ENCODE measurements at places on chromosomes 6 and 20.

- H3K27ac ChIP-seq, result no peak overlapping the region
- H3K4me3 ChIP-seq, result no peak overlapping the region
These were observed 86.0 kb downstream of the MYB start for GRCh38 chr6:135267085-135267484.

- H3K27me3 ChIP-seq, result peaks cover 30% of the 10 kb centered on the region
- no peaks in the 10 kb centered on the region for H3K4me1 ChIP-seq
- no peak for DNase-seq
- H3K4me3 ChIP-seq, result no peak overlapping the region
- H3K36me3 ChIP-seq, result no peaks in the 10 kb centered on the region
These were observed 392 bp downstream of the TRIM31 start for GRCh38 chr6:30112402-30112994.

GRCh38 chr20:35523298-35523888, 6.1 kb downstream of the C20orf173 start:
- H3K4me1 ChIP-seq, result no peaks in the 10 kb centered on the region
- no peak for DNase-seq
- H3K27me3 ChIP-seq, result peaks cover 3% of the 10 kb centered on the region
- H3K4me3 ChIP-seq, result no peak overlapping the region

DNA sequence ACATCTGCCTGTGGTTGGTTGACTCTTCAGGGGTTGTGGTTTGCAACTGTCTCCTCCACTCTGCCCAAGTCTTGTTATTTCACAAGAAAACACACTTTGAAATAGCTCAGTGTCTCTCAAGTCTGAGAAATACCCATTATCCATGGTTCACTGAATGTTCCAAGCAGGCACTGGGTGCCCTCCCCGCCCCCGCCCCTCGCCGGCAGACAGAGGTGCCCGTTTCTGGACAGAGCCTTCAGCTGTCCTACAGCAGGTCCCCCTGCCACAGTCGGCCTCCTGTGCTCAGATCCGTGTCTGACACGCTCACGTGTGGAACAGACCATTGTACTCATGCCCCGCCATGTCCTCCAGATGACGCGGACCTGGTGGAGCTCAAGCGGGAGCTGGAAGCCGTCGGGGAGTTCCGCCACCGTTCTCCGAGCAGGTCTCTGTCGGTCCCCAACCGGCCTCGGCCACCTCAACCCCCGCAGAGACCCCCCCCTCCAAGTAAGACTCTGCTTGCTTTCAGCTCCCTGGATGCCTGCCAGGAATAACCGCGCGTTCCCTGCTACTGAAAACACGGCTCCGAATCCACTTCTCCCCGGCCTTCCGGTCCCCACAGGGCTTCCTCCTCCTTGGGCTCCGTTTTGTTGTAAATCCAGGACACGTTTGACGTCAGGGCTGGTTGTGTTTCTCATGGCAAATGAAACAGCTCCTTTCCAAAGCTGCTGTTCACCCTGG, 81.4 kb downstream of the SERAC1 start:
- H3K27me3 ChIP-seq, result peaks cover 4% of the 10 kb centered on the region
- H3K4me3 ChIP-seq, result no peak overlapping the region
- H3K27ac ChIP-seq, result no peak overlapping the region
- H3K4me1 ChIP-seq, result no peaks in the 10 kb centered on the region
- no peak for DNase-seq

DNA sequence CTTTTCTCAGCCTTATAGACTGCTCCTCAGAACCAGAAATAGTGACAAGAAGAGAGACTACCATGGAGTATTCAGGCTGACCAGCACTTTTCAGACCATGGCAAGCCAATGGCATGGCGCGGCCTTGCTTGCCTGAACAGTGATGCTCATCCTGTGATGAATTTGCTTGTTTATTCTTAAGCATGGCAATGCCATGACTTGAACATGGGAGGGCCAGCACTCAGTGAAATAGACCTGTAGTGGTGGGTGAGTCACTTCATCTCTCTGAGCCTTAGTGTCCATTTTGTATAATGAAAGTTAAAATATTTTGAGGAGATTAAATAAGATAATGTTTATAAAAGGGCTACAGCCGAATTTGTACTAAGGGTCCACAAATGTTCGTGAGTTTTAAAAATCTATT, 79.1 kb downstream of the LRRC1 start:
- no peak overlapping the region for H3K4me3 ChIP-seq
- no peak overlapping the region for H3K27ac ChIP-seq
- peaks cover 7% of the 10 kb centered on the region for H3K4me1 ChIP-seq
- no peaks in the 10 kb centered on the region for H3K36me3 ChIP-seq

DNA sequence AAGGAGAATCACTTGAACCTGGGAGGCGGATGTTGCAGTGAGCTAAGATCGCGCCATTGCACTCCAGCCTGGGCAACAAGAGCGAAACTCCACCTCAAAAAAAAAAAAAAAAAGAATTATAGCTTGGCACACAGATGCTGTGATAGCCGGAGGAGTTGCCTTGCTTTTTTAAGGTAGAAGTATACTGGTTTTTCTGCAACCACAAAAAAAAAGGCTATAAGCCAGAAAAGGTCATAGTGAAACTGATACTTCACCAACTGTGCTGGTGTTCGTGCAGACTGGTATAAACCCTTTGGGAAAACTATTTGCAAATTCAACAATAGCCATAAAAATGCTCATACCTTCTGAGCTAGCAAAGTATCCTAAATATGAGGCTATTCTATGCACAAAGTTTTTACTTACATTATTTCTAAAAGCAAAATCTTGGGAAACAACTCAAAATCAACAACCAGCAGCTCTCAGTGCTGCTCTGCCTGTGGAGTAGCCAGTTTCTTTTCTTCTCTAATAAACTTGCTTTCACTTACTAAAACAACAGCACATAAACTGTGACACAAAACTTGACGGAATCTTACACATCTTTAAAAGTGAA, 44.0 kb downstream of the B4GALT5 start:
- no peaks in the 10 kb centered on the region for H3K36me3 ChIP-seq
- H3K4me3 ChIP-seq, result peak overlapping the region; percentile 78
- H3K27me3 ChIP-seq, result peaks cover 15% of the 10 kb centered on the region
- H3K27ac ChIP-seq, result peak overlapping the region; percentile 94

- H3K4me1 ChIP-seq, result no peaks in the 10 kb centered on the region
- no peak for DNase-seq
- H3K4me3 ChIP-seq, result no peak overlapping the region
- peaks cover 5% of the 10 kb centered on the region for H3K27me3 ChIP-seq
These were observed 14.7 kb upstream of the TAF4 start for GRCh38 chr20:62080249-62080990.

DNA sequence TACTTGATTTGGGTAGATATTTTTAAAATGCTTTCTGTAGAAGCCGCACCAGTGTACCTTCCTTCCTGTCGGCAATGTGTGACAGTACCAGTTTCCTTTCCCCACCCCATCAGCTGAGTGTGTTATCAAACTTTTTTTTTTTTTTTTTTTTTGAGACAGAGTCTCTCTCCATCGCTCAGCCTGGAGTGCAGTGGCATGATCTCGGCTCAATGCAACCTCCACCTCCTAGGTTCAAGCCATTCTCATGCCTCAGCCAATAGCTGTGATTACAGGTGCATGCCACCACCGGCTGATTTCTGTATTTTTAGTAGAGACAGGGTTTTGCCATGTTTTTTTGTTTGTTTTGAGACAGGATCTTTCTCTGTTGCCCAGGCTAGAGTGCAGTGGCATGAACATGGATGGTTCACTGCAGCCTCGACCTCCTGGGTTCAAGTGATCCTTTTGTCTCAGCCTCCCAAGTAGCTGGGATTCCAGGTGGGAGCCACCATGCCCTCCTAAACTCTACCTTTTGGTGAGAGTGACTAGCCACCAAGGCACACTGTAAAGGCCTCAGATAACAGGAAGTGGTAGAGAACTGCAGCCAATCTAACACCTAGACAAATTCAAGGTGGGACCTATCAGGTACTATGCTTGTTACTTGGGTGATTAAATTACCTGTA, 26.5 kb upstream of the ZBTB22 start:
- peak overlapping the region; percentile 96 for H3K27ac ChIP-seq
- peaks cover 48% of the 10 kb centered on the region for H3K4me1 ChIP-seq
- H3K27me3 ChIP-seq, result peaks cover 19% of the 10 kb centered on the region
- peak; percentile 85 for DNase-seq

- H3K4me3 ChIP-seq, result no peak overlapping the region
- peaks cover 40% of the 10 kb centered on the region for H3K4me1 ChIP-seq
- H3K27me3 ChIP-seq, result peaks cover 4% of the 10 kb centered on the region
These were observed 17.2 kb downstream of the BFSP1 start for GRCh38 chr20:17513939-17514338.

DNA sequence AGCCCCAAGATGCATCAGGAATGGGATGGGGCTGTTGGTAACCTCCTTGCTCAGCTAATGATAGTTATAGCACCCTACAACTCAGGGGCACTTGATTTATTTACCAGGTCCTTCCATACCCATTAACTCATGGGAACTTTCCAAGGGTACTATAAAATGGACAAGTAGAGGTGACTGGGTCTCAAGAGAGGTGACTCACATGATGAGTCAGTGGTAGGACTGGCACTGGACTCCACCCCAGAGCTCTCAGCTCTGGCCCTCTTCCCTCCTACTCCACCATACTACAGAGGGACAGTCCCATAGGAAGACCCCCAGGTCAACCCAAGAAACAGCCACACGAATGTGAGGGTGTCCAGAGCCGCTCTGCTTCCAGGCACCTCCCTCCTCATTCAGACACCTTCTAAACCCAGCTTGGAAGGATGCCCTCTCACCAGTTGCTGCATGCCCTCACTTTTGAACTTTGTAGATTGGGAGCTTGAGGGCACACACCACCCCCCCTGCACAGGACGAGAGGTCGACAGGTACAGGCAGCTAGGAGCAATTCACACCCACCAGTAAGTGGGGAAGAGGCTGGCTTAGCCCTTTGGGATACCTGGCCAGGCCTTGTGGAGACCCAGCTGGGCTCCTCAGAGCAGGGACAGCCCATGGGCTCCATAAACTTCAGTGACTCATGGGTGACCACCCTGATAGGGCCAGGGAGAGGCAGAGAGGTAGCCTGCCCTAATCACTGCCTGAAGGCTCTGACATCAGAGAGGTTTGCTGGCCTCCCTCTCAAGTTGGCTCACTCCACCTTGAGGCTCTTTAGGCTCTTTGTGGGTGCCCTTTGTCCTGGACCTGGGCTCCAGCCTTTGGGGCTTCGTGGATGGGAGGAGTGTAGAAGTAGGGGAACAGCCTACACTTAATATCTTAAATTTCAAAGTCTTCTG, 81.6 kb upstream of the MLN start:
- DNase-seq, result no peak
- H3K27me3 ChIP-seq, result peaks cover 13% of the 10 kb centered on the region
- H3K4me1 ChIP-seq, result no peaks in the 10 kb centered on the region

- no peak for DNase-seq
- peaks cover 58% of the 10 kb centered on the region for H3K4me1 ChIP-seq
- no peaks in the 10 kb centered on the region for H3K36me3 ChIP-seq
- H3K27me3 ChIP-seq, result peaks cover 11% of the 10 kb centered on the region
These were observed 246.8 kb downstream of the ARID1B start for GRCh38 chr6:157023958-157024357.

DNA sequence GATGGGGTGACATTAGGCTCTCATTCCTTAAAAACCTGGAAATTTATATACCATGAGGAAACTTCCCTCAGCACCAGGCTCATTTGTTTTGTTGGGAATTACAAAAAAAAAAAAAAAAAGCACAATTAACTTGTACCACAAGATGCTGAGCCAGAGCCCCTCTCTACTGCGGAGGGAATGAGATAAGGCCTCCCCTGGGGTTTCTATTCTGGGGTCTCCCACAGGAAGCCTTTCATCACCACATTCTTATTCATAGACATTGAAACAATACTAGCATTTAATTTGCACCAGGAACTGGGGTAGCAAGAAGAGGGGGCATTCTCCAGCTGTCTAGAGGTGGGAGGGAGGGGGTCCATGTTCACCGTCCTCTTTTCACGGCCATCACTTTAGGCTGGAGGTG, 23.0 kb upstream of the RPS6KA2 start:
- no peak for DNase-seq
- H3K27ac ChIP-seq, result no peak overlapping the region
- H3K36me3 ChIP-seq, result no peaks in the 10 kb centered on the region
- H3K4me1 ChIP-seq, result no peaks in the 10 kb centered on the region

DNA sequence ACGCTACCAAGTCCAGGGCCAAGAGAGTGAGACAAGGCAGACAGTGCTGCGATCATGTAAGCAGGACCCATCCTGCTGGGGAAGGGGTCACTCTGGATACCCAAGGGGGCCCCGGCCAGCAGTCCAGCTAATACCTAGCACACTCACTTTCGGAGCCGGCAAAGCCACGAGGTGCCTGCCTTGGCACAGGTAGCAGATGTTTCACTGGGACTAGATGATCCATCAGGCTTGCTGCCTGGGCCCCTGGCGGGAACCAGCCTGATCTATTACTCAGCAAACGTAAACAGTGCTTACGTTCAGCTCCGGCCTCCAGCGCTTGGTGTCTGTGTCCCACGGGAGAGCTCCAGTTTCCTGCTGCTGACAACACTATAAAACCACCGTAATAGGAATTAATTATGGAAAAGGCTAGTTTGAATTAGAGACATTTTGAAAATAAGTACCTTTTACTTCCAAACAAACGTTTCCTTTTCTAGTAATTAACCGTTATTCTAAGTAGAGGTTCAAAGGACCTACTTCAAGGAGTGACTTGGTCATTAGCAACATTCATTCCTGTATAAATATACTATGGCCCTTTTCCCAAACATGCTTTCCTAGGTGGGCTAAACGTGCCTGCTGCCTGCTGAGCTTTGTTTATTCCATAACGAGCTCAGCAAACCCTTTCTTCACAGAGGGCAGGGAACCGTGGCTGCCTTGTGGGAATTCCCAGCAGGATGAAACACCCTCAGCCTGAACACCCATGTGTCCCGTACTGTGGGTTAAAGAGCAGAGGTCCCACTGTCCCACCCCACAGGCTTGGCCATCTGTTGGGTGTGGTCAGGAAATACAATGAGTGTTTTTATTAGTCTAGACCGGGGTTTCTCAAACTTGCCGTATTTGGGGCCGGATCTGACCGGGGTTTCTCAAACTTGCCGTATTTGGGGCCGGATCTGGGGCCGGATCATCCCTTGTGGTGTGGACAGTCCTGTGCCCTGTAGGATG, 18.4 kb downstream of the SLC22A23 start:
- H3K4me1 ChIP-seq, result no peaks in the 10 kb centered on the region
- no peaks in the 10 kb centered on the region for H3K36me3 ChIP-seq
- no peak overlapping the region for H3K4me3 ChIP-seq
- DNase-seq, result no peak
- H3K27me3 ChIP-seq, result peaks cover 5% of the 10 kb centered on the region
- no peak overlapping the region for H3K27ac ChIP-seq

GRCh38 chr6:50709366-50709734, 4.0 kb upstream of the TFAP2D start:
- H3K36me3 ChIP-seq, result peaks cover 3% of the 10 kb centered on the region
- no peak for DNase-seq
- H3K4me1 ChIP-seq, result no peaks in the 10 kb centered on the region
- no peak overlapping the region for H3K4me3 ChIP-seq

DNA sequence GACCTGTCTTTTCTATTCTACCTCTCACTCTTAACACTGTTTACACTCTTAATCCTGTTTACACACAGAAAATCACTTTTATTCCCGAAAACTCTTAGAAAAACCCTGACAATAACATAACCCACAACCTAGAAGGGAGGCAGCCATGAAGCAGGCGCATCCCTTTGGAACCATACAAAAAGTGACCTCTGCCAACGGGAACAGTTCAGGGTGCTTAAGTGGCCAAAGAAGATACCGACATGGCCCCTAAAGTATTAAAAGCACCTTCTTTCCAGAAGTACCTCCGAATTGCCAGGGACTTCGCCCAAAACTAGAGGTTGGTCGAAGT, 490 bp downstream of the MMUT start:
- no peak for DNase-seq
- peaks cover 37% of the 10 kb centered on the region for H3K4me1 ChIP-seq

Data from immature natural killer cell (primary cell).